GM12892 (cell line): ENCODE measurements at places on chromosomes 3 and 15.

DNA sequence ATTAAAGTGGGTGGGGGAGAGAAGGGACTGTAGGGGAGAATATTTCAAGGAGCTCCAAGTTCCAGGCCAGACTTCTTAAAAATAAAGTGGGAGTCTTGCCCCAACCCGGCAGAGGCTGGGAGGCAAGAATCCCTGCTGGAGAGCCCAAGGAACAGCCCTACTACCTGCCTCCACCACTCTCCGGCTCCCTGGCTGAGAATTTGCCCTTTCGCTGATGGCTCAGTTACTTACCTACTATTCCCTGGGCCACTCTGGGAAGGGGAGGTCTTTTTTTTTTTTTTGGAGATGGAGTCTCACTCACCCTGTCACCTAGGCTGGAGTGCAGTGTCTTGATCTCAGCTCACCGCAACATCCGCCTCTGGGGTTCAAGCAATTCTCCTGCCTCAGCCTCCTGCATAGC, 15.5 kb downstream of the MYL3 start:
- no peak for DNase-seq

GRCh38 chr3:99286266-99286845, 352.0 kb upstream of the COL8A1 start:
- DNase-seq: no peak

GRCh38 chr3:71579935-71580406, 3.6 kb downstream of the FOXP1 start:
- no peak for DNase-seq

DNA sequence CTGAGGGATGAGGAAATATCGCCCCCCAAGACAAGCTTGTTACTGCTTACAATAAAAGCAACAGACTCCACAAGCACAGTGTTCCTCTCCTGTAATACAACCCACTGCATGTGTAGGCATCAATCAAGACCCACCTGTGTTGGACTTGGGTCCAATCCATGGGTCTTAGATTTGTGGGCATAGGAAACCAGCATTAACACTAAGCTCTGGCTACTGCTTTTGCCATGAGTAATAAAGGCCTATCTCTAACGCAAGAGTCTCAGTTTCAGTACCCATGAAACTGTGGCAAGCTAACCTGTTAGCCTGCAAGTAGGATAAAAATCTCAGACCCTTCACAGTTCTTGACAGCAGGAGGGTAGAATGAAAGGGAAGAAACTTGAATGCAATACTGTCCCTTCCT, 5.2 kb upstream of the EIF1B start:
- DNase-seq: no peak

DNA sequence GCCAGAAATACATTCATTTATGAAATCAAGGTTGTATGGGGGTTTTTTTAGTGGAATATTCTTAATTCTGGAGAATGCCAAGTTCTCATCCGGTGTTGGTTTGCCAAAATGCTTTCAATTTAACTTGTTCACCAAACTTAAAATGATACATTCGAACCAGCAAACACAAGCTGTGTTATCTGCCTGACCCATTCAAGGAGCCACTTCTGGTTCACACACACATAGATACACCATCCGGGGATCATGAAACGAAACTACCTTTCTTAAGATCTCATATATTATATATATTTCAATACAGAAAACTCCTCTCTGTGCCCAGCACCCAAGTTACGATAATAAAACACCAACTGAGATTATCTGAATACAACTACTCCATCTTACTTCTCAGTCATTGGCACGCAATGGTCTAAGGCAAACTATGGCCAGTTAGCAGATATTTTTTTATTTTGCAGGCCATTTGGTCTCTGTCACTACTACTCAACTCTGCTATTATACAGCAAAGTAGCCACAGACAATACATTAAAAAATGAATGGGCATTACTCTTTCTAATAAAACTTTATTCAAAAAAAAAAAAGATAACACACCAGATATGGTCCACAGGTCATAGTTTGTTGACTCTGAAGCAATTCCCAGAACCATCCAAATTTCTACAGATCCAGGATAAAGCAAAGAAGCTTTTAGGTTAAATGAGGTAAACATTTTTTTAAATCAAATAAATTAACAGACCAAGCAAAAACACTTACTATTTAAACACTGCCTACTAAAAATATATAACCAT, 89.6 kb downstream of the TBL1XR1 start:
- no peak for DNase-seq

DNA sequence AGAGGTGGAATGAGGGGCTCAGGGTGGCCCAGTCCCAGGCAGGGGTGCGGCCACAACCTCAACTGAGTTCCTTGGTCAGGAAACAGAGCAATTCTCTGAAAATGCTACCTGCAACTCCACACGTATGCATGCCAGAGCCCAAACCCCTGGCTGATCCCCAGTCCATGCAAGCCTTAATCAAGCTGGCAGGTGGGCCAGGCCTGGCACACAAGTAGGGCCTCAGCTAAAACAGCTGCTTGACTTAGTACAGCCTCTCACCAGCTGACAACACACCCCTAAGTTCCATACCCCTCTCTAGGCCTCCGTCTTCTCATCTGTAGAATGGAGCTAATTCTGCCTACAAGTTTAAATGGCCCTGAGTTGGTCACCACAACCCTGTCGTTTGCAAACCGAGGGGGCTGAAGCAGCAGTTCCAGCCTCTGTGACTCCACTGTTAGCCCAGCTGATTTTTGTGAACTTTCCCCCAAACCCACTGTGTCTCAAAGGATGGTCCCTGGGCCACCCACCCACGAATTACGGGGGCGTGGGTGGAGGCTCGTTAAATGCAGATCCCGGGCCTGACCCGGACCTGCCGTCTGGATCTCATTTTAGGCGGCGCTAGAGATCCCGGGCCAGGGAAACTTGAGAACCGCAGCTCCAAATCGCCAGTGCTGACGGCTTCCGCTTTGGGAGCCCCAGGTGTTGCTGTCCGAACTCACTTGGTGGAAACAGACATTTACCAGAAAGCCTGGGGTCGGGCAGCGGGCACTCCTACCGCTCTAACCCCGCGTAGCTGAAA, 927 bp downstream of the CHDH start:
- no peak for DNase-seq

DNA sequence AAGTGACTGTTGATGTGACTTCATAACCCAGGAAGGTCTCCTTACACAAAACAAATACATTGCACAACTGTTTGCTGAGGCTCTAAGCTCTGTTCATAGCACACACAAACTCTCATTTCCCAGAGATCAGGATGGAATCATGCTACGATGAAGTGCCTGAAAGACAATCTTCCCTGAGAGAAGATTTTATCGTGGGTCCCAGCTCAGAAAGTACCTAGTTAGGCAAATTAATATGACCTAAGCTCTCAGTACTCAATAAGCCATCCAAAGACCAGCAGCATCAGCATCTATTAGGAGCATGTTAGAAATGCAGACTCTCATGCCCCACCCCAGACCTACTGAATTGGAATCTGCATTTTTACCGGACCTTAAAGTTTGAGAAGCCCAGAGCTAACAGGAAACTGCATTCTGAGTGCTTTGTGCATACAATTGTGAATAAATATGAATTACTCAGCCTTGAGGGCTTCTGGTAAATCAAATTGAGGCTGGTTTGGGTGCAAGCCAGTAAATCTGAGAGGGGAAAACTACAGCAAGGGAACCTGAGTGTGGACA, 161.5 kb upstream of the C2CD4B start:
- DNase-seq: no peak

DNA sequence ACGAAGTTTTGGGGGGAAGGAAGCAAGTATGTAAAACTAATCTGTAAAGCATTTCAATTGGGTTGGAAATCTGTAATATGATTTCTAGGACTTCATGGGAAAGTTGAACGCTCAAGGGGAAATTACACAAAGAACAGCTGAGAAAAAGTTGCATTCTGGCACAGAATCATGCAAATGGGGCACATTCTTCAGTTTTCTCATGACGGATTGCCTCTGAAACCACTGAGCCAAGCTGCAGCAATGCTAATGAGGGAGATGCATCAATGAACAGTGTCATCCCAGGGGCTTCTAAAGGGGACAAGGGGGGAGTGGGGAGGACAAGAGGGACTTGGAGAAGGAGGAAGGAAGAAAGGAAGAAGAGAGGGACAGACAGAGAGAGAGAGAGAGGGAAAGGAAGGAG, 291.4 kb upstream of the ATP11B start:
- no peak for DNase-seq

DNA sequence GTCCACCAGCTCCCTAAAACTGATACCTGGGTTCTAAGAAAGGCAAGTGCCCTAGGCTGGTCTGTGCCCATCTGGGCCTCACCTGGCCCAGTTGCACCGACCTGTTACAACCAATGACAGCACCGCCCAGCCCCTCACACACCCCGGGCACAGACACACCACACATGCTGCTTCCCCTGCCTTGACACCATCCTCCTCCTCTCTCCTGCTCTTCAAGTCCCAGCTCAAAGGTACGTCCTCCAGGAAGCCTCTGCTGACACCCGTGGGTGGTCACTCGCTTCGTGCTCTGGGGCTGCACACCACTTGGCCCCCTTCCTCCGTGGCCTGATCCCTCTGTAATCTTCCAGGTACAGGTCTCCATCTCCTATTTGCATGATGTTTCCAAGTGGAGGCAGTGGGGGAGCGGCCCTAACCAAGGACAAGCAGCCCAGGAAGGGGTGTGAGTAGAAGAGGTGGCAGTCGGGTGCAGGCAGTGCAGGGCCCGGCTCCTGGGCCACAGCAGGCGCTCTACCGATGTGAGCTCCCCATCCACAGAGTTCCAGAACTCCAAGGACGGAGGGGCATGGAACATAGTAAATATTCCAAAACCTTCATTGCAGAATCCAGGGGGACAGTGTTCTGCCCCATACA, 144.6 kb downstream of the NUP210 start:
- no peak for DNase-seq

- no peak for DNase-seq
Measured at GRCh38 chr3:128679338-128679737, 28.7 kb upstream of the RPN1 start.

- no peak for DNase-seq
Measured at GRCh38 chr3:171323938-171324536, 136.2 kb downstream of the TNIK start.

- DNase-seq: no peak
Measured at GRCh38 chr15:99683000-99683670, 50.1 kb downstream of the LYSMD4 start.

GRCh38 chr3:72150634-72151412, 365.9 kb upstream of the PROK2 start:
- no peak for DNase-seq

DNA sequence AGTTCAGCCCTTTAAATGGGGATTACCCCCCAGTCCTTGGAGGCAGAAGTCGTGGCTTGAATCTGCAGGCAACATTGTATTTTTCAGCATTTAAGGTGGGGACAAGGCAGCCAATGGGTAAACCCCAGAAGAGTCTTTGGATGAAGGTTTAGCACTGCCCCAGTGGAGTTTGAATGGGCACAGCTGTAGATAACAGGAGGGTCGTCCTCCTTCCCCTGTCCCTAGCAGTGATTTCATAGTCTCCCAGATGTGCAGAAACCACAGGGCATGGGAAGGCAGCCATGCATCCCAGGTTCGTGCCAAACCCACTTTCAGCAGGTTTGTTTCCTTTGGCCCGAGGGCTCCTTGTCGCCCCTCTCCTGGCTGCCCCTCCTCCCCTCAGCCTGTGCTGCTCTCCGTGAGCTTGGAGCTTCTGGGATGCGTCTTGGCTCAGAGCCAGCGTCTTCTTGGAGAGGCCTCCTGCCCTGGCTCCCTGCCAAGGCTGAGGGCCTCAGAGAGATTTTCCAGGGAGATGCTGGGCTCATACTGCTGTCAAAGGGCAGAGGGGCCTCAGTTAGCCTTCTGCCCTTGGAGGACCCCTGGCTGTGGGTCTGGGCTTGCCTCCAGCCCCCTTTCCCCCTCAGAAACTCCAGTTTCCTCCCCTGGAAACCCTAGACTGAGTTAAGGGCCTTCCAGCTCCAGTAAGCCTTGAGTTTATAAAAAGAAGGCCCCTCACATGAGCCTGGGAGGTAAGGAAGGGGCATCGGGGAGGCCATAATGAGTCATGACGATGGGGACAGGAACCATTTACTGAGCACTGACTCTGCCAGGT, 48.9 kb upstream of the POLG start:
- DNase-seq: no peak

DNA sequence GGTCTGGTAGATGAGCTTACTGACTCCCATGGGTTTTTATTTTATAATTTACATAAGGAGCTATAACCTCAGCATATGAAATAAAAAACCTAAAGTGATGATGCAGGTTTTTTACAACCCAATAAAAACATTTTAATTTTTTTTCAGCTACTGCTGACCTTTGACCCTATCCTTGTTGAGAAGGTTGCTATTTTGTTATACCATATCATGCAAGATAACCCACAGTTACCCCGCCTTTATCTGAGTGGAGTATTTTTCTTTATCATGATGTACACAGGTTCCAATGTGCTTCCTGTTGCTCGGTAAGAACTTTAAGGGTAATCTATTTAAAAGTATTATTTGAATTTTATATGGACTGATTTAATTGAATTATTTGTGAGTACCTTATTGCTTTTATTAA, 70.8 kb downstream of the DNAJC13 start:
- no peak for DNase-seq

- no peak for DNase-seq
Measured at GRCh38 chr3:124397088-124397487, 333.2 kb upstream of the UMPS start.

DNA sequence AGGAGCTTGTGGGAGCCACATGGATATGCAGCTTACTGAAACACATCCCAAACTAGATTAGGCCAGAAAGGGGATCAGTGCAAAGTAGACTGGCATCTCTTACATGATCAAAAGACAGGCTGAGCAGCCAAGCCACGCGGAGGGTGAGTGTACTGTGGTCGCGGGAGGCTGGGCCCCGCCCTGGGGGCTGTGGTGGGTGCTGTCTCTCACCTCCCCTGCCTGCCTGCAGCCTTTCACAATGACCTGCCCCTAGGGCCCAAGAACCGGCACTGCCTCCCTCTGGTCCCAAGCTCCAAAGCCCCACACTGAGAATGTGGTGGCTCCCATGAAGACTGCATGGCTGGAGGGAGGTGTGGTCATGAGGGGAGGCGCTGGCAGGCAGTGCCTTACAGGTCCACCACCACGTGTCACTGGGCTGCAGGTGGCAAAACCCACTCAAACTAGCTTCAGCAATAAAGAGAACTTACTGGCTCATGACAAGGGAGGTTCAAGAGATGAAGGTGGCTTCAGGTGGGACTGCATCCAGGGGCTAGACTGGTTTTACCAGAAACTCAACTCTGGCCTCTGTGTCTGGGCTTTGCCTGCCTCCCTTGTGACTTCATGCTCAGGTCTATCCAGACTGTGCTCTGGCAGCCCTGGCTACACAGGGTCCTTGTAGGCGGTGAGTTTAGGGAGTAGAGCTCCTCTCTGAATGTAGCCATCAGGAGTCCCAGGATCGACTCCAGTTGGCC, 27.4 kb upstream of the PLXND1 start:
- no peak for DNase-seq
